ENCODE measurements at places on chromosomes 7 and 10.

DNA sequence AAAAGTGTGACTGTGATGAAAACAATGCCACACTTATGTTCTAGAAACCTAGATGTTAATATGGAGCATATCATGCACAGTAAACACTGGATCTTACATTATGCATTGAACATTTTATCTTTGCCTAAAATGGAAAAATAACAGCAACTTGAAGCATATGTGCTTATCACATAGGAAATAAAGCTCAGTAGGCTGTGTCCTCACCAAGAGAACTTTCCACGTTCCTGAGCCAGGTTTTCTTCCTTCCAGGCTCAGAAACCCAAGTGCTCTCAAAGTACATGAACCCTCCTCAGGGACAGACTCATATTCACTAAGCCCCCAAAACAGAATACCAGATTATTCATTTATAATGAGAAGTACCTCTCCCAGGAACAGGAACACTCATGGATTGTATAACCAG, 79.4 kb upstream of the PRKAR2B start:
- DNase-seq: no peak

DNA sequence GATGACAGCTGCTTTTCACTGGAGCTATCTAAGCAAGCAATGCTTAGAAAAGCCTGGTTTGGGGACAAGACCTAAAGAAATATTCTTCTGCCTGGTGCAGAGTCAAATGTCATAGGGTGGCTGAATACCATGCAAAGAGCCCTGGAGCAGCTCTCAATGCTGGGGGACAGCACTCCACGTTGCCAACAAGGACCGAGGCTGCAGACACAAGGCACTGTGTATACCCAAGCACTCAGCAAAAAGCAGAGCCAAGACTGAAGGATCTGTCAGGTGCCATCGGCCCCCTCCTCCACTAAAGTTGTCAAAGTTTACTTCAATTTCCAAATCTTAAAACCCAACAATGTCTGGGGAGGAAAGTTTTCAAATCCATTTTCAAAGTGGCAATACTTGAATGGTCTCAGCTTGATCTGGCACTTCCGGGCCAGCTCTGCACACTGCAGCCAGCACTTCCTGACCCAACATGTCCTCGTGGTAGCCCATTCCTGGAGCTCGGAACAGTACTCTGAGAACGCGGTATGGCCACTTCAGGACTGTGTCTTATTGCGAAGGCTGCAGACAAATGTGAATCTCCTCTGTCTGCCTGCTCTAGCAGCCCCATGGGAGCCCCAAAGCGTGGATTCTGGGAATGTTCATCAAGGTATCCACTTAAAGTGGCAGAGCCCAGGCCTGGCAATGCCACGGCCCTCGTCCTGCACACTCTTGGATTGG, 191.8 kb downstream of the TNS3 start:
- DNase-seq: no peak

GRCh38 chr7:27173511-27173955, 587 bp downstream of the HOXA10 start:
- DNase-seq: peak; percentile 65

- no peak for DNase-seq
Measured at GRCh38 chr10:33183655-33184054, 150.8 kb downstream of the NRP1 start.

- peak; percentile 18 for DNase-seq
Measured at GRCh38 chr10:51960494-51960895, 261.1 kb upstream of the CSTF2T start.

DNA sequence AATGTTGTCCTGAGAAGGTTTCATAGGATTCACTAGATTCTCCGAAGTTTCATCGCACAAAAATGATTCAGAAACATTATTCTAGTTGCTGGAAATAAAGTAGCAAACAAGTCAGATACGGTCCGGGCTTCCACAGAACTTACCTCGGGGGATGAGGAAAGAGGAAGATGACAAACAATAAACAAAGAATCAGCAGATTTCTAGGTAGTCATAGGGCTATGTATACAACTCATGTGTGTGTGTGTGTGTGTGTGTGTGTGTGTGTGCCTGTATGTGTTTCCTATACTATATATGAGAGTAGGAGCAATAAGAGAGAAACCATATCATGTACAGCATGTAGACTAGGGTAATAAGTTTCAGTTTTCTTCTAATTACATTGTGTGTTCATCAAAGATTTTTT, 16.5 kb downstream of the TMEM236 start:
- DNase-seq: no peak

- DNase-seq: no peak
Measured at GRCh38 chr10:132774181-132774901, 11.6 kb downstream of the NKX6-2 start.

GRCh38 chr7:155368894-155369600, 71.4 kb downstream of the INSIG1 start:
- DNase-seq: no peak

GRCh38 chr7:50803359-50804337, 21.0 kb upstream of the GRB10 start:
- no peak for DNase-seq

All from KBM-7 (cell line).